ENCODE measurements at places on chromosomes 3 and 15.

DNA sequence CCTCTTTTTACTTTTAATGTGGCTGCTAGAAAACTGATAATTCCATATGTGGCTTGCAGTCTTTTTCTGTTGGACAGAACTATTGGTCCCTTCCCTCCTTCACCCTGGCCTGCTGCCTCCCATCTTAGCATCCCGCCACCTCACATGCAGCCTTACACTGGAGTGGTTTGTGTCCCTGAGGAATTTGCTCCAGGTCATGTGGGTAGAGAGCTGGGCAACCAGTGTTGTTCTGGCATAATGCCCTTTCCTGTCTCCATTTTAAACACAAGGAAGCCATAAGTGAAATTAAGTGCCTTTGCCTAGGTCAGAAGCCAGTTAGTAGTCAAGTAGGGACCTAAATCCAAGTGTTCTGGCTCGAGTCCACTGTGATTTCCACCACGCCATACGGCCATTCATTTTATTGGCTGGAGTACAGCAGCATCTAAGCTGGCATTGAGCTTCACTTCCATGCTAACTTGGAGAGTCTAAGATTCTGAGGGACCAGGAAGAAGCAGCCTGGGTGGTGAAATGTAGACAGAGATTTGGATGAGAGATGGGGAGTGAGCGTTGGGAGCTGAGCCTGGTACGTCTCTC, 46.0 kb upstream of the PLXNA1 start:
- peak; percentile 48 for DNase-seq

DNA sequence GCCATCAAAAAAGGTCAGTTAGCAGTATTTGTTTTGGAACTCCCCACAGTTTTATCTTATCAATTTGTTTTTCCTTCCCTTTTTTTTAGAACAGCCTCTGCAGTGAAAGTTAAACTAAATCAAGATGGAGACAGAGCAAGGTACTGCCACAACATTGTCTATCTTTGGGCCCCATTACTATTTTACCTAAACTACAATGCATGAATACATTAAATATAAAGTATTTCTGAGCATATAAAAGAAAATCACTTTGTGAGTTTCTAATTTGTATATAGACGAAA, 139.5 kb downstream of the MEIS2 start:
- DNase-seq = no peak

- DNase-seq = no peak
These were observed 106.3 kb upstream of the PRICKLE2 start for GRCh38 chr3:64331605-64332004.

- DNase-seq = no peak
These were observed 2.3 kb upstream of the CCR8 start for GRCh38 chr3:39327053-39327745.

GRCh38 chr3:33716227-33716626, 1.8 kb downstream of the CLASP2 start:
- DNase-seq = no peak

DNA sequence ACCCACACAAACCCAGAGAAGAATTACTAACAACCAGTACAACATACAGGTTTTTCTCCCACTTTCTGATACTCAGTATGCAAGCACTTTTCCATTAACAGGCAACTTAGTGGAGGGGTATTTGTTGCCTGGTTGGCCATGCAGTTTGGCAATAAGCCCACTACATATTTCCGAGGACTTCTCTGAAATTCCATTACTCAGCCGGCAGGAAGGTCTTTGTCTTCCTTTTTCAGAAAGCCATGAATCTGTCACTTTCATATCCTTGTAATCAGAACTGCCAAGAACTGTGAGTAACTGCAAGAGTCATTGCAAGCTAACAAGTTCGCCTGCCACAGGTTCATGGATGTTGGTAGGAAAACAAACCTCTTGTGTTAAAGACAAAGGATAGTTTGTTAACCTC, 422.3 kb upstream of the ROBO1 start:
- no peak for DNase-seq

DNA sequence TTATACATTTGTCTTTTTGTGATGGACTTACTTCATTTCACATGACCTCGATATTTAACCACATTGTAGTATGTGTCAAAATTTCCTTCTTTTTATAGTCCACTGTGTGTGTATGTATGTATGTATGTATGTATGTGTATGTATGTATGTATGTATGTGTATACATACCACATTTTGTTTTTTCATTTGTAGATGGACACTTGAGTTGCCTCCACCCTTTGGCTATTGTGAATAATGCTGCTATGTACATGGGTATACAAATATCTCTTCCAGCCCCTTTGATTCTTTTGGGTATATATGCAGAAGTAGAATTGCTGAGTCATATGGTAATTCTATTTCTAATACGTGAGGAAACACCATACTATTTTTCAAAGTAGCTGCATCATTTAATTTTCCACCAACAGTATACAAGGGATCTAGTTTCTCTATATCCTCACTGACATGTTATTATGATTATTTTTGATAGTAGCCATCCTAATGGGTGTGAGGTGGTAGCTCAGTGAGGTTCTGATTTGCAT, 228.2 kb downstream of the OPA1 start:
- no peak for DNase-seq

GRCh38 chr3:134312873-134313846, 61.1 kb downstream of the AMOTL2 start:
- no peak for DNase-seq

DNA sequence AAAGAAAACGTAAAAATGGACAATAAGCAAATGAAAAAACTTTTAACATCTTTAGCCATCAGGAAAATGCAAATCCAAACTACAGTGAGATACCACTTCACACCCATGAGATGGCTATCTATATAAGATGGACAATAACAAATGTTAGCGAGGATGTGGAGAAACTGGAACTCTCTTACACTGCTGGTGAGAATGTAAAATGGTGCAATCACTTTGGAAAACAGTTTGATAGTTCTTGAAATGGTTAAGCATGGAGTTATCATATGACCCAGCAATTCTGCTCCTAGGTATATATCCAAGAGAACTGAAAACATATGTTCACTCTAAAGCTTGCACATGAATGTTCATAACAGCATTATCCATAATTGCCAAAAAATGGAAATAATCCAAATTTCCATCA, 21.3 kb upstream of the TEX9 start:
- DNase-seq = no peak

GRCh38 chr15:74422652-74423430, 10.9 kb downstream of the SEMA7A start:
- no peak for DNase-seq

GRCh38 chr15:87477737-87478686, 778.5 kb downstream of the NTRK3 start:
- peak; percentile 70 for DNase-seq

GRCh38 chr15:61031532-61031931, 197.6 kb downstream of the RORA start:
- DNase-seq = no peak

- no peak for DNase-seq
These were observed 114.9 kb downstream of the PLD1 start for GRCh38 chr3:171695426-171695825.

DNA sequence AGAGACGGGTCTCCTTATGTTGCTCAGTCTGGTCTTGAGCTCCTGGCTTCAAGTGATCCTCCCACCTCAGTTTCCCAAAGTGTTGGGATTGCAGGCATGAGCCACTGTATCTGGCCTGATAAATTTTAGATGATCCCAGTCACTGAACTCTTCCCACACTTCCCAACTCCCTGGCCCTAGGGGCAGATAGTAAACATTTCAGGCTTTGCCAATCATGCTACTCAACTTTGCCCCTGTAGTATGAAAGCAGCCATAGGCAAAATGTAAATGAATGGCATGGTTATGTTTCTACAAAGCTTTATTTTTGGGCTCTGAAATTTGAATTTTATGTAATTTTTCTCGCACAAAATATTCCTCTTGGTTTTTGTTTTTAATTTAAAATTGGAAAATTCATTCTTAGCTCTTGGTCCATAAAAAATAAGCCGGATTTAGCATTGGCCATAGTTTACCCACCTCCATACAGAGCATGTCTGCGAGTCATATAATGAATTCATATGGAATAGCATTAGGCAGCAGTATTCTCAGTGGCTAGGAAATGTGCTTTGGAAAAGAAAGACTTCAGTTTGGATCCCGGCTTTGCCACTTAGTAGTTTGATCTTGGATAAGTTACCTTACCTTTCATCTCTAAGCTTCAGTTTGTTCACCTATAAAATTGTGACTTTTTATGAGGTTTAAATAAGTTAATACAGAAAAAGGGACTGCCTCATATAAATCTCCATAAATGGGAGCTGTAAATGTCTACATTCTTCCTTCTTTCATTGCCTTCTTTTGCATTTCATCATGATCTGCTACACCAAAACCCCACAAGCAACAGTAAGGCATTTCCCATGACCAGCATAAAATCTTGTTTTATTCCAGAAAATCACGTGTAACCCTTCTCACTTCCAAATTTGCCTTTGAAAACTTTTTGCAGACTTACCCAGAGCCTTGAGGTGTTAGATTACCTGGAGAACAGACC, 360.3 kb upstream of the TPM1 start:
- no peak for DNase-seq

DNA sequence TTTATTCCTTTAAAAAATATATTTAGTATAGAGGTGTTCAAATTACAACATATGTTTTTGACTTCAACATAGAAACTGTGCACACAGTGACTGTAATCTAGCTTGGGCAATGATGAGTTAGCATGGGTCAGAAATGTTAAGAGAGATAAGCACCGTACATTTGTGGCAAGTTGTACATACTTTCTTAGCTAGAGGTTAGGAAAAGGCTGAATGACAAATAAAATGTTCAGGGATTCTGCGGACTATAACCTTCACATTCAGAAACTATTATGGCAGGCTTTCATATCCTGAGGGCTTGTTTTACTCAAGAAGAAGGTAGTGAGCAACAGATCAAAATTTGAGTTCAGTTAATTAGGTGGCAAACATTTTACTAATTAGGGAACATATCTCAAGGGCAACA, 379.7 kb upstream of the EPHA6 start:
- no peak for DNase-seq

DNA sequence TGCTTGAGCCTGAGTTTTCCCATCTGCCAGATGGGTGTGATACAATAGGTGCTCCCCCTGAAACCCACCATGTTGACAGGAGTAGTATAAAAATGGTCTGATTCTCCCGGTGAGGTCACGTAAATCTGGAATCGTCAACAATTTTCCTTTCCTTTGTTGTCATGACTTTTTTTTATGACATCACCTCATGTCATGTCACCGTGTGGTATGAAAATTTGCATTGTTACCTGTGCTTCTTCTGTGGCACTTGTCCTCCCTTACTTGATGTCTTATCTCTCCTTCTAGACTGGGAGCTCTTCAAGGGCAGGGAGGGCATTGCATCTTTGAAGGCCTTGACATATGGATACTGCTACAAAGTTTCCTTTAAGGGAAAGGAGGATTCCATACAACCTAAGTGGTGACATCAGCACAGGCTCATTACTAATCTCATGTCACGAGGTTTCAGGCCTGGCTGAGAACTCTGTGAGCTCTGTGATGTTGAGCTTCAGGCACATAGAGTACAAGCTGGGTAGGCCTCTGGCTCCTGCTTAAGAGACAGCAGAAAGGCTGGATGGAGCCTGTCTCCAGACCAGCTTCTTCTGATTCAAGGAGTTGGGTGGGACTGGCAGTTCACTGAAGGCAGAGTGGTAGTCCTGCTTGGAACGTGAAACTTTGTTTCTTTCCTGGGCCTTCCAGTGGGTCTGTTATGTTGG, 66.3 kb downstream of the LPP start:
- DNase-seq = no peak

- DNase-seq = no peak
These were observed 35.2 kb downstream of the RNF13 start for GRCh38 chr3:149848238-149848637.

DNA sequence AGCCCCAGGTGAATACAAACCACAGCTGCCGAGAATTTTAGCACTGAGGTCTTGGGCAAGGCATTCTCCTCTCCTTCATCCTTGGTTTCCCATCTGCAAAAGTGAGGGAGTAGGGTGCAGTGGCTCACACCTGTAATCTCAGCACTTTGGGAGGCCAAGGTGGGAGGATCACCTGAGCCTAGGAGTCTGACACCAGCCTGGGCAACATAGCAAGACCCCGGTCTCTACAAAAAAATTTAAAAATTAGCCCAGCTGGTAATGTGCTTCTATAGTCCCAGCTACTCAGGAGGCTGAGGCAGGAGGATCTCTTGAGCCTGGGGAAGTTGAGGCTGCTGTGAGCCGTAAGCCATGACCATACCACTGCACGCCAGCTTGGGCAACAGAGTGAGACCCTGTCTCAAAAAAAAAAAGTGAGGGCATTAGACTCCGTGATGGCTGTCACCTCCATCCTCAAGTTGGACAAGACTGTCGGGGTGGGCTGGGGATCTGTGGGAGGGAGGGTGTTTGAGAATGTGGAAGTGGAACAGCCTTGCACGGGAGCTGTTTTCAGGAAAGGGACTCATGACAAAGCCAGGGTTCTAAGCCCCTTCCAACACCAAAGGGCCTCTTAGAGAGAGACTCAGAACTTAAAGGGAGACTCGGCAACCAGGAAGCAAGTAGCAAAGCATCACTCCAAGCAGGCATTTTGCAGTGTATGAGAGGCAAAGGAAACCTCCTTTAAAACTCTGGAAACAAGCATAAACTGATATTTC, 46.0 kb upstream of the FURIN start:
- no peak for DNase-seq

GRCh38 chr3:32424581-32425250, 33.1 kb downstream of the CMTM7 start:
- no peak for DNase-seq

- peak; percentile 9 for DNase-seq
These were observed 54.5 kb downstream of the ST3GAL6 start for GRCh38 chr3:98817547-98818041.

- DNase-seq = no peak
These were observed 8.4 kb upstream of the CD47 start for GRCh38 chr3:108099244-108099643.

DNA sequence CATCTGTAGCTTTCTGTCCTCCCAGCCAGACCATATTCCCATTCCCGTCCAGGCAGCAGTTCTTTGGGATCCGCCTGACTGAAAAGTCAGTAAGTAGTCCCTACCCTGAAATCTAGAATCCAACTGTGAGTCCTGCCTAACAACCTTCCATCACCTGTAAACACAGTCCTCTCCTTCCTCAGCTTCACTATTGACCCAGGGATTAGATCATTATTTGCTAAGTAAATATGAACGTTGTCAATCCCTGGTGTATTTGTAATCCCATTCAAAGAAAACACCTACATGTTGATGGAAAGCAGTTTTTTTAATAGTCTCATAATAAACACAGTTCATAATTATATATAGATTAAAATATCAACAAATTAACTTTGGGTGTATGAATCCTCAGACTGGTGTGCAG, 732 bp downstream of the SAXO2 start:
- peak; percentile 79 for DNase-seq

GRCh38 chr3:51948016-51948580, 5.9 kb downstream of the PARP3 start:
- no peak for DNase-seq

- no peak for DNase-seq
These were observed 300.0 kb downstream of the CADM2 start for GRCh38 chr3:85258819-85259218.

Measured in DMS153 (cell line).